ENCODE measurements at places on chromosomes 6 and 20. TPM values are rescaled to one million over a fixed set of nuclear protein-coding genes. Genes with fewer than 3 reads are reported as not detected.
A peak's percentile ranks its signal among the peaks of the same experiment; 100 is the strongest.

- DNase-seq: no peak
Measured at GRCh38 chr20:47031004-47031403, 136.4 kb downstream of the EYA2 start.

DNA sequence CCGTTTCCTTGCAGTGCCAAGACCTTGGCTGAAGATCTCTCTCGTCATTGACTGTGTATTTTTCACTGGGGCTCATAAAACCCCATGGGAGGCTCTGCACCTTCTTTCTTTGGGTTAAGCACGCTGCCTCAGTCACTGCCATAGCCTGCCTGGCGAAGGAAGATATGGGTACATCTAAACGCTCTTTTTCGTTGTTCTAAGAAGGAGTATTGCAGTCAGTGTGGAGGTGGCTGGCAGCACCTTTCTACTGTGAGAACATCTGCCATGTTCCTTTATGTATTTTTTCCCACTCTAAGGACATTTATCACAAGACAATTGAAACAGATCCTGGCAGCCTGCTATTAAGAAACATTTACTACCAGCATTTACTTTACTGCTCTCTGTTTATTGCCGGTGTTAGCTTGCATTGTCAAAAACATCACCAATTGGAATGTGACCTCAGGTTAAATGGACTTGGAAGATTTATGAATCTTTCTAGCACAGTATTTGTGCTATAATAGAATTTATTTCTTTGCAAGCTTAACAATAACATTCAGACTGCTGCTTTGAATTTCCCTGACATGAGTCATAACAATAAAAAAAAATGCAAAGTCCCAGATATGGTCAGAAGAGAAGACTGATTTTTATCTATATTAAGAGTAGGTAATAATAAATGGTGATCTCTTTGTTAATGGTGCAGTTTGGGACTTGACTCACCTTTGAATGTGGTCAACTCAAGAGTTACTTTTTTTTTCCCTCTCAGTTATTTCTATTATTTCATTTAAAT is 62.2 kb upstream of the CLDN20 start:
- no peak for DNase-seq

DNA sequence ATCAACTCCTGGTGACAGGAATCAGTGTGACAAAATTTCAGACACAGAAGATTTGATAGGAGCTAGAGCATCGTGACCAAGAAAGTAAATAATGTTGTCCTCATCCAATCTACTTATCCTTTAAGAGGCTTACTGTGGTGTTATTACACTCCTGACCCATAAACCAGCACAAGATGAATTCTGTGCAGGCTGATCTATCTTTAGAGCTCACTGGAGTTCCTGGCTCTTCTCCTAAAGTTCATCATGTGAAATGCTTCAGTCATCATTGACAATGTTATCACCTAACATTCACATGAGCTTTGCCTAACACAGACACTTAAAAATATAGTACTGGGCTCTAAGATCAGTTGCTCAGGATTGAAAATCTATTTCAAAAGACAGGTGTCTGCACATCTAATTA is 271.0 kb upstream of the HSF2 start:
- no peak for DNase-seq

- no peak for DNase-seq
Measured at GRCh38 chr6:159089909-159090308, 45.1 kb upstream of the TAGAP start.

DNA sequence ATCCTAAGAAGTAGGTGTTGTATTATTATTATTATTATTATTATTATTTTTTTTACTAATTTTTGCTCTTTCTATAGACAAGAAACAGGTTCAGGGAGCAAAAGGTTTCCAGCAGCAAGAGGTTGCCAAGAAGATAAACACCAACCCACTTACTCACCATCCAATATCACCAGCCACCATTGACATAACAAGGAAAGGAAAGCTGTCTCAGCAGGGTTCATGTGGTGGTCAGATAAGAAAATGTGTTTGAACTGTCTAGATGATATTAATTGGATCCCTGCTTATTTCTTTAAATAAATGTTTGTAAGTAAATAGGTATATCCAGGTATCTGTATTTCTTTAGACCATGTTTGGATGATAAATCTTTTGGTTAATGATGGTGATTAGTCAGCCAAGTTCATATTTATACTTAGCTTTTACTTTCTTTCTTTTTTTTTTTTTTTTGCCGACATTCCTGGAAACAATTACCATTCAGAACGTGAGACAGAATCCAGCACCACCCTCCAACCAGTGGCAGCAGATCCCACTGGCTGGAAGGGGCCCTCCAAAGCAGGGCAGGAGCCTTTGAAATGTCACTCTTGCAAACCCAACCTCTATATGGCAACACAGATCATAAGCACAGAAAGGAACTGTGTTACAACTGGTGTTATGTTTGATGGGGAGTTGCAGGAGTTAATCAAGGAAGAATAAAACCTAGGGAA is 139.2 kb upstream of the ECI2 start:
- no peak for DNase-seq

DNA sequence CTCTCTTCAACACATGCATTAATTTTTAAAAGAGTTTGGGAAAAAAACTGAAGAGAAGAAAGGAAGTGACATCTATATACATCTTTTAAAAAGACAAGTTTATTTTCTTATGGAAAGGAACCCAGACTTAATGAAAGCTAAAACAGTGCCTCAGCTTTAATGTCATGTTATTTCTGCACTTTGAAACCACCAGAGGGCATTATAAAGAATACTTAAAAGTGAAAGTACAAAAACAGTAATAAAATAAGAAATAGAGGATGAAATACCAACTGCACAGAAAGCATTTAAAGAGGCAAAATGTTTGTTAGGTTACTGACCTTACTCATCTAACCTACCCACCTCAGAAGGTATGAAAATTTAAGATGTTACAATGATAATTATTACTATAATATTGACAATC is 98.8 kb downstream of the HUS1B start:
- DNase-seq: peak; percentile 27

DNA sequence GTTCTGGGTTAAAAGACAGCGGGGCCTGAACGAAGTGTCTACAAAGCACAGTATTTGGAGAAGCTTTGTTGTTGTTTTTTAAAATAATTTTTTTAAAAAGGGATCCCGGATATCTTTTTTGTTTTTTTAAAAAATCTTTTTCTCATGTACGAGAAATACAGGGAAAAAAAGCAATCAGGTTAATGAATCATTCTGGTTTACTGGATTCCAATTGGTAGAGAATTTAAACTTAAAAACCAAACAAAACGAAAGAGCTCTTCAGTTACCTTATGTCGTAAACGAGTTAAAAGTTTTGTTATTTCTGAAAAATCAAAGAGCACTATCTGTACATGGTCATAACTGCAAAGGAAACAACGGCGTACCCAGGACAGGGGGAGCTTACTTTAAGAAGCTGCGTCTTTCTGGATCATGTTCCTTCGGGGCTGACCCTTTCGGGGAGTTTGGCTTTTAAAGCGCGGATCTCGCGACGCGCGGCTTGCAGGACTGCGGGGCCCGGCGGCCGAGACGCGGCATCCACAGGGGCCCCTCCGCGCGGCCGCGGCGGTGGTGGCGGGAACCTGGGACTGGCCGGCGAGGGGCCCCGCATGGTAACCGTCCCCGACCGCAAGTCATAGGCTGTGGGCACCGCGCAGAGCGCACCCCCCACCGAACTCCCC is 927 bp downstream of the IL20RA start:
- DNase-seq: no peak

- no peak for DNase-seq
Measured at GRCh38 chr20:21981179-21981578, 275.7 kb downstream of the PAX1 start.

- no peak for DNase-seq
Measured at GRCh38 chr20:49424536-49424935, 57.9 kb downstream of the KCNB1 start.

DNA sequence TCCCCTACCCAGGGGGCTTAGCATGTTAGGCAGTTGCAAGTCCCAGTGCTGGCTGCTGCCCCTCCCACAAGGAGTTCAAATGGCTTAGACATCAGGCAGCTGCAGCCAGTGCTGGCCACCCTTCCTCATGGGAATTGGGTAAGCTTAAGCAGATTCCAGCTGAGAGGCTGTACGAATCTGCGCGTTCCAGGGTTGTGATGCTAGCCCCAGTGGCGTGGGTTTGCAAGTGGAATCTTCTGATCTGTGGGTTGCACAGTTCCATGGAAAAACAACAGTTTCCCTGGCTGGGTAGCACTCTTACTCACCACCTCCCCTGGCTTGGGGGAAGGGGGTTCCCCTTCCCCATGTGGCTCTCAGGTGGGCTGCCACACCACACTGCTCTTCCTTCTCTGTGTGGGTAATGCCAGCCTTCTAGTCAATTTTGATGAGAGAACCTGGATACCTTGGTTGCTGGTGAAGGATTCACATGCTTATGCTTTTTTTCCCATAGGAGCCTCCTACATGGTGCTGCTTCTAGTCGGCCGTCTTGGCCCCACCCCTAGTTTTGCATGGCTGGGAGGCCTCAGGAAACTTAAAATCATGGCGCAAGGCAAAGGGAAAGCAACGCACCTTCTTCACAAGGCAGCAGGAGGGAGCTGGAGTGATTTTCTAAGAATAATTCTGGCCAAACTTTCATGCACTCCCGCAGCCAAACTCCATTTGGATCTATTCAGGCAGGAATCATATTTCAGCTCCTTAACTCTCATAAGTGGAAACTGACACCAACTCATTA is 13.0 kb downstream of the DYNLT2 start:
- no peak for DNase-seq

DNA sequence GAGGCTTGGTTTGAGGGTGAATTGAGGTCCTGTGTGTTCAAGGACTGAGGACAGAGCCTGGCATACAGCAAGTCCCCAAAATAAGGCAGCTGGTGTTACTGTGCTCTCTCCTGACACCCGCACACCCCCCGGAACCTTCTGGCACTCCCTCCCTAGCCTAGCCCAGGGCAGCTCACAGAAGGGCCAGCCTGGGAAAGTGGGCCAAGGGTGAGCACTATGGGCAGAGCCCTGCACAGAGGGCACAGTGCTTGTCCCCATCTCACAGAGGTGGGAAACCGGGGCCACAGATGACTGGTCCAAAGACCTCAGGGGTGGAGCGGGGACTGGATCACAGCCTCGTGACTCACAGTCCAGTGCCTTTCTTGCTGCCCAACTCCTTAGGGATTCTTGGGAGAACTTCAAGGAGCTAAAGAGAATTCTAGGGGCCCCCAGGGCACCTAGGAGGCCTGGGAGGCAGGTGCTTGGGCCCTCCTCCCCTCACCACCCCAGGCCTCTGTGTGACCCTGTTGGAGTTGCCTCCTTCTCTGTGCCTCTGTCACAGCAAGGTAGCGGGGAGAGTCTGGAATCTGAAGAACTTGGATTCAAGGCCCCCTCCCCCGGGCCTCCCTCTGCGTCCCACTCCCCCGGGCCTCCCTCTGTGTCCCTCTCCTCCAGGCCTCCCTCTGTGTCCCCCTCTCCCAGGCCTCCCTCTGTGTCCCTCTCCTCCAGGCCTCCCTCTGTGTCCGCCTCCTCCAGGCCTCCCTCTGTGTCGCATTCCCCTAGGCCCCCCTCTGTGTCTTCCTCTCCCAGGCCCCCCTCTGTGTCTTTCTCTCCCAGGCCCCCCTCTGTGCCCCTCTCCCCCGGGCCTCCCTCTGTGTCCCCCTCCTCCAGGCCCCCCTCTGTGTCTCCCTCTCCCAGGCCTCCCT is 13.5 kb downstream of the DLGAP4 start:
- DNase-seq: no peak

- peak; percentile 96 for DNase-seq
Measured at GRCh38 chr20:58388882-58389323, at the start of gene VAPB. Gene VAPB (plus strand): TSS chr20:58389229. CDS start chr20:58389460, 231 bp downstream.

GRCh38 chr20:13295637-13296036 is 74.6 kb downstream of the ISM1 start:
- DNase-seq: no peak

GRCh38 chr6:25558155-25558817 is 93.7 kb upstream of the SCGN start:
- no peak for DNase-seq

GRCh38 chr6:34970957-34971356 is 81.9 kb downstream of the ANKS1A start:
- no peak for DNase-seq

GRCh38 chr6:62246087-62246486 is 39.9 kb downstream of the KHDRBS2 start:
- no peak for DNase-seq

DNA sequence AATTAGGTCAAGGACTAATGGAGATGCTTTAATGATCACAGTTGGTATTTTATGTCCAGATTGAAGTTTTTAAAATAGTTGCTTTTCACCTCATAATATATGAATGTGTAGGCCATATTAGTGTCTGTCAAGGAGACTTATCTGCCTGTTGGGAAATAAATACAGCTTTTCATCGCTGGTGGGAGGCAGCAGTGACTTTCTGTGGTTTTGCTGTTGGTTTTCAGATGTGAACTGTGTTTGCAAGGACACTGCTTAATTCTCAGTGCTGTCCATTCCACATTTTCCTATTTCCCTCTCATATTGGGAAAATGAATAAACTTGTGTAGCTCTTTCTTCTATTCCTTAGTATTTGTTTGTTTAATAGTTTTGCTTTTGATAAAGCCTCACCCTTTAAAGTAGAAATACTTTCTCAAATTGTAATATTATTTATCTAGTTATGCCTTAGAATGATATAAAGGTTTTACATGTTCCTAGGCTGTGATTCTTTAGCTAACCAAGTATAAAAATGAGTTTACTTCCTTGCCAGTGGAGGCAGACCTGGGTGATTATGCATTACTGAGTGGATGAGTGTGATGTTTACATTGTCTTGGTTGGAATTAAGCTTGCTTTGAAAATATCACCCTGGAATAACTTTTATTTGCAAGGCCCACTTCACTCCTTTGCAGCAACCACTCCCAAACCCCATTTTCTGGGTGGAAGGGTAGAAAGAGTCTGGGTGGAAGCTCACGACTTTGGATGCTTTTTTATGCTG is 3.3 kb downstream of the PLCB4 start:
- DNase-seq: peak; percentile 47

GRCh38 chr6:41182069-41183034 is 18.6 kb downstream of the TREML2 start:
- peak; percentile 86 for DNase-seq

DNA sequence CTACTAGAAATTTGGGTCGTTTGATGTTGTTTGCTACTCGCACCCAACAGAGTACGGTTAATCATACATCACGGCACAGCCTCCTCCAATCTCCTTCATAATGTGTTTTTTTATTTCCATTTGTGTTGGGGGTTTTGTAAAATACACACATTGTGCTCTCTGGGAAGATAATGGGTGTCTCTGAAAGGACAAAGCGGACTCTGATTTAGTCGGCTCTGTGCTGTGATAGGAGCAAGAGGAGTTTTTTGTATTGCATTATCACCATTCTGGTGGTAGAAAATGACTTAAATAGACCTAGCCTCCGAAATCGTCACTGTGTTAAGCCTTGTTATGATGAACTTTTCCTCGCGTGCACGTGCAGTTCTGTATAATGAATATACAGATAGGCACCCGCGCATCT is 196.3 kb downstream of the CDH4 start:
- no peak for DNase-seq

GRCh38 chr20:36548006-36548315 is 6.6 kb downstream of the MYL9 start:
- peak; percentile 28 for DNase-seq

BPI gene
- not detected for total RNA-seq

ARHGAP40 gene
- total RNA-seq: not detected

HELZ2 gene
- total RNA-seq: 21.7 TPM

KAT14 gene
- total RNA-seq: 20.7 TPM

GPLD1 gene
- total RNA-seq: 1.1 TPM

TMEM151B gene
- 0.05 TPM for total RNA-seq

KIAA0408 gene
- 3.7 TPM for total RNA-seq

CTCFL gene
- 0.42 TPM for total RNA-seq

KCNQ2 gene
- 6.2 TPM for total RNA-seq

MAPK13 gene
- total RNA-seq: not detected

OPRL1 gene
- 3.2 TPM for total RNA-seq

All from SK-MEL-5 (cell line).